CD4-positive, CD25-positive, alpha-beta regulatory T cell (primary cell): ENCODE measurements at places on chromosomes 3 and 15.

DNA sequence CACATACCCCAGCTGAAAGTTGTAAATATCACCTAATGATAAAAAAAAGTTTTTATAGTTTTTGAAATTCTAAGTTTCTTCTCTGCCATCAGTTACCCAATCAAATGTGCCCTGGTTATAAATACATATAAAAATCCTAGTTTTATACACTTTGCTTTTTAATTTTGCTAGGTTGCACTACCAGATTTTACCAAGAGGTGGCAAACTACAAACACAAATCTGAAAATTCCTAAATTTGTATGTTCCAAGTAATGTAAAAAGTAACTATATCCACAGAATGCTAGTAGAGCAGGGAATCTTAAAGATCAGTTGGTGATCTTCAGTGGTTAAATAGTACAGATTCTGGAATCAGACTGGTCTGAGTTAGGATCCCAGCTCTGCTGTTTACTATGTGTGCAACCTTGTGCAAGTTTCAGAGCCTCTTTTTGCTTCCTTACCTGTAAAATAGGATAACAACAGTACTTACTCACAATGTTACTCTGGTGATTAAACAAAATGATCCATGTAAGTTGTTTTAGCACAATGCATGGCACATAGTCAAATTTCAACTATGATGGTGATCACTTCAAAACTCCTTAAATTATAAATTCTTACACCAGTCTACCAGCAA lies 11.0 kb downstream of the TRPM7 start:
- peak; percentile 44 for DNase-seq

DNA sequence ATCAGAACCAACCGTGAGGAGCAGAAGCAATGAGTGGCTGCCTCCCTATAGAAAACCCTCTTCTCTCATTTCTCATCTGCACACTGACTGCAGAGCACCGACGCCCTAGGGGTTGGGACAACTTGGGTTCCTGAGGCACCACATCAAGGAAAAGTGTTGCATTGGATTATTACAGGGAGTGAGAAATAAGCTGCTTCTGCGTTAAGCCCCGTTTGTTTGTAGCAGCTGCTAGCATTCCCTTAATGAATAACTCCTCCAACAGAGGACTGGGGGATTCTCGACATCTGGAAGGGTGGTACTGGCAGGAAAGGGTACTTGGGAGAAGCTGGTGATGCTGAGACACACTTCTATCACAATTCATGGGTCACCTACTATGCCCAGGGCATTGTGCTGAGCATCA lies 25.3 kb upstream of the AGBL1 start:
- DNase-seq, result no peak

GRCh38 chr3:24678421-24678865 lies 183.8 kb upstream of the THRB start:
- no peak for DNase-seq

GRCh38 chr3:5428607-5429516 lies 241.4 kb downstream of the EDEM1 start:
- no peak for DNase-seq

DNA sequence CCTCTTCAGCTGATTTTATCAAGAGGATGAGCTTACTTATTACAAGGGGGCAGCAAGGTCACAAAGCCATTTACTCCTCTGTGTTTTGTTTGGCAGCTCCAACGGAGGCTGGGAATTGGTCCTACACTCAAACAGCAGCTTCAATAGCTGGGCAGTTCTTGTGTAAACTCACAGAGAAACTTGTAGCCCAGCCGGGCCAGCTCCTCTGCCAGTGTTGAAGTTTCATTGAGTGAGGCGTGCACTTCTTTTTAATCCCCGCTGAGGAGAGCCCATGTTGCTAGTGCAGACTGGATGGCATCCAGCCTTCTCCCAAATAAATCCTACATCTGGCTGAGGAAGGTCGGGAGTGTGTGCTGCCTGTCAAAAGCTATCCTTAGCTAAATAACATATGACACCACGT lies 59.5 kb downstream of the BFSP2 start:
- no peak for DNase-seq

GRCh38 chr3:33718595-33718907 lies 497 bp upstream of the CLASP2 start:
- DNase-seq, result no peak

GRCh38 chr15:64804619-64805018 lies 20.8 kb downstream of the PIF1 start:
- DNase-seq, result no peak

DNA sequence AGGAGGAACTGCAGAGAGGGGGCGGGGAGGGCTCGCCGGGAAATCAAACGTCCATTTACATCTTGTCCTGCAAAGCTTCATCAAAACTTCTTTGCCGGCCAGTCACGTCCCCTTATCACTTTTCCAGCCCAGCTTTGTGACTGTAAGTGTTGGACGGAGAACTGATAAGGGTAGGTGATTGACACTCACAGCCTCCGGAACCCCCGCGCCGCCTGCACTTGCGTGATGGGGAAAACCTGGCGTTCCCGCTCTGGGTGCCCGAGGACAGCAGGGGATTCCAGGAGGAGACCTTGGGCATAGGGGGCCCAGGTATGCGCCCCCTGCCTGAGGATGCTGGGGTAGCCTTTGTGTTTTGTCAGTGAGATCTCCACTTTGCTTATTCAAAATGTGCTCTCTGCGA lies 72.8 kb upstream of the ANKRD34C start:
- DNase-seq, result no peak

DNA sequence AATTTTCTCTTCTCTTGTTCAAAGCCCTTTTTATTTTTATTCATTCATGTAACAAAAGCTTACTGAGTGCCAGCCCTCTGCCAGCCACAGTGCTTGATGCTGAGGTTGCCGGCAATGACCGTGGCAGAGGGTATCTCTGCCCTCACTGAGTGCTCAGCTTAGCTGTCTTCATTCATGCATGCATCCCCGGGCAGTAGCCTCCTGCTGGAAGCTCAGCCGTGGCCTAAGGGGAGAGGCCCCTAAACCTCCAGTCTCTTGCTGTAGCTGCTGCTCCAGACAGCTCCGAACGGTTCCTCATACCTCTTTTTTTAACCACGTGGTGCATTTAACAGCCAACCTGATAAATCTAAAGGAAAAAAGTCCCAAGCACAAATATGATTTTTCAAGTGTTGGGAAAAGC lies 34.6 kb upstream of the CCDC66 start:
- DNase-seq, result no peak

DNA sequence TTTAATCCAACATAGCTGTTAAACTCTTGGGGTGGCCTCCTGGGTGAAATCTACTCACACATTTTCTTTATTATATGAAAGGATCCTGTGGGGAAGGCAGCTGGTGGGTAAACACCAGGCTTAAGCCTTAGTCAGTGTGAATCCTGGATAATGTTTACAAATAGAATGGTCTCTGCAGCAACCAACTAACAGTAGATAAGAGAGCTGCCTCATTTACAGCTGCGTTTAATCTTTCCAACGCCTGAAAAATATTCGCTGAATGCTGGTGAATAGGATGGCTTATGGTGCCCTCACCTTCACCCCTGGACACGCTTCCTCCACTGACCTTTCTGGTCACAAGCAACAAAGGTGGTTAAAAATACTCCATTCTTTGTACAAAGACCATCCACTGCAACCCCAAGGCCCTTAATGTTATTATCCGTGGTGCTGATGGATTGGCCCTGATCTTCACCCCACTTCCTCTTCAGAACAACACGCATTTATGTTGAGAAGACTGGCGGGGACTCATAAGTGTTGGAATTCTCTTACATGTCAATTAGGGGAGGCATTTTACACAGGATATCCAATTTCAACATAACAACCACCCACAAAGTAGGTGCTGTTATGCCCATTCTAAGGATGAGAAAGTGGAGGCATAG lies 120.0 kb upstream of the FRMD4B start:
- DNase-seq, result no peak

DNA sequence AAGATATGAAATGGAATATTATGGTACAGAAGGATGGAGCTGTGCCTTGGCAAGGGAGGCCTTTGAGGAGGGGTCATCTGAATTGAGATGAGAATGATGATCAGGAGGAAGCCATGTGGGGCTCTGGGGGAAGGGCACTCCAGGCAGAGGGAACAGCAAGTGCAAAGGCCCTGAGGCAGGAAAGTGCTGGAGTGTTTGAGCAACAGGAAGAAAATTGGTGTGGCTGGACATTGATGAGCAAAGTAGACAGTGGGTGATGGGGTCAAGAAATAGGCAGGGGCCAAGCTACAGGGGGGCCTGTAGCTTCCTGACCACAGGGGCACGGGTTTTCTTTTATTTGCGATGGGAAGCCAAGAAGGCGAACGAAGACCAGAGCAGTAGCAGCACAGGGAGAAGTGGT lies 3.3 kb upstream of the GP9 start:
- no peak for DNase-seq

- DNase-seq, result no peak
Observed at GRCh38 chr3:117495620-117496019, 786.0 kb downstream of the TUSC7 start.
